ENCODE measurements at places on chromosomes 5 and 9.

DNA sequence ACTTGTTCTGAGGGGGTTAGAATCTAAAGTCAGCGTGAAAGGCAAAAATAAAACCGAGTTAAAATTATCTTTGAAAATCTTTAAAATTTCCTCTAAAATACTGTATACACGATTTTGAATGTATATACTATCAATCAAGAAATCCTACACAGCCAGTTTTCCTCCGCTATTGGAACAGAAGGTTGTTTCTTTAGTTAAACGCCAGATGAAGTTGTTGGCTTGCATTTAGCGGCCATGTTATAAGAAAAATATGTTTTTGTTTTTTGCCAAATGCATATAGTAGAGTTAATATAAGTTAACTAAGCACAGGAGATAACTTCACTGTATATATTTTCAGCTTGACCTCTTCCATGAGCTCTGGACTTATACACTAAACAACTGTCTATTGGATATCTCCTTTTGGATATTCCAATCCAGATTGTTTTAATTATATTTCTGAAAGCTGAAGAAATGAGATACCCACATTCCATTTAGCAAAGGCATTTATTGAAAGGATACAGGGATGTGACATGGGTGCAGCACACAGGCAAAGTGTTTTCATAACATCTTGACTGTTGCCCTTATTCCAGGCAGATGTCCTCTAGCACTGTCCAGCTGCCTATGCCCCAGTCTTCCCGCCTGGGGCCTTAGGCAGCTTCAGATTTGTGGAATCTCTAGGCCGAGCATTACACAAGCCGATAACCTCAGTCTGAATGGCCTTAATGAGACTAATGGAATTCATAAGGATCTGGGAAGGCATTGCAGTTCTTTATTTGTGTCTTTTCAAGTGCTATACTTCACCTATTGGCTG, 10.0 kb upstream of the ATG10 start:
- DNase-seq = no peak

DNA sequence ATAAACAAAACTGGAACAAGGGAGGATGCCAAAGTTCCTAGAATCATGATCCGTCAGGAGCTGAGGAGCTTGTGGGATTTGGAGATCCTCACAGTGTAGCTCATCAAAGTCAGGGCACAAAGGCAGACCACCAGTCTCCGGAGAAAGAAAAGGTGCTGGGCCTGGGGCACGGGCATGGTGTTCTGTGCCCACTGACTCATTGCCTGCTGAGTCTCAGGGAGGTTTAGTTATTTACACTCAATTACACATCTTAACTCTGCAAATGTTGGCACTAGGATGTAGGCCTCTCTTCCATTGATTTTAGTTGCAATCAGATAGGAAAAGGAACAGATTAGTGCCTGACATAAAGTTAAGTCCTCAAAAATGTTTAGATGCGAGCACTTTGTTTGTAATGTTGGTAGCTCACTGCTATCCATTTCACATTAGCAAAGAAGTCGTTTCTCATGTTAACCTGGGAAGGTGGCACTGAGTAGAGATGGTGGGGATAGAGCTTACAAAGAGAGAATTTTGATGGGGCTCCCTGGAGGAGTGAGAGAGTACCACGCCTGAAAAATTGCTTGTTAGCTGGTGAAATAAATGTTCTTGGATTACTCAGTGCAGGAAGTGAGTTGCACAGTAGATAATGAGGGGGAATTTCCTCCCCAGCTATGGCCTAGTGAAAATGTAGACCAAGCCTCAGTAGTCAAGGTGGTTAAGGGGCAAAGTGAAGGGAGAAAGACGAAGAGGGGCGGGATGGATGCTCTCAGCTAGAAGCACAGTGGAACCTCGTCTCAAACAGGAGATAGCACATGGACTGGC, 109.5 kb upstream of the CD180 start:
- DNase-seq = no peak

- no peak for DNase-seq
Measured at GRCh38 chr5:117733051-117733450, 1158.4 kb upstream of the SEMA6A start.

DNA sequence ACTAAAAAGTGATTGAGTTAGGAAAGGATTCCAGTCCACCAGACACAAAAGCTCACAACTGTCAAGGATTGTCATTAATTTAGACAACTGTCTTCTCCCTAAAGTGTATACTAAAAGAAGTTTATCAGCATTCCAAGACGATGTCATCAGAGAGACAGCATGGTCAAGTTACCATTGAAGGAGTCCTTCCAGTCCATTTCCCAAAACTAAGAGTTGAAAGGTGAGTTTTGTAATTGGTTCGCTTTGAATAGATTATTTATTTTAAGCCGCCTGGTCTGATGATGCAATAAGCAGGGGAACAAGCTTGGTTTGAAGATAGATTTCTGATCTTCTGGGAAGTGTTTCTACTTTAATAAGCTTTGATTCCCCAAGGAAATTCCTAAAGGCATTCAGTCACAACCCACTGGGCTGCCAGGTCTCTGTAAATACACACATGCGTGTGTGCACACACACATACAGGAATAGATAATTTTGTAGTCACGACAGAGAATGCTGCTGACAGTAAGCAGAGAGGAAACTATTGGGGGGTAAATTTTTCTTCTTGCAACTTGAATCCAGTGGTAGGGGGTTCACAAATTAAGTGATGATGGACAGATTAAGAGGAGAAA, 234.8 kb downstream of the PIK3R1 start:
- DNase-seq = no peak

DNA sequence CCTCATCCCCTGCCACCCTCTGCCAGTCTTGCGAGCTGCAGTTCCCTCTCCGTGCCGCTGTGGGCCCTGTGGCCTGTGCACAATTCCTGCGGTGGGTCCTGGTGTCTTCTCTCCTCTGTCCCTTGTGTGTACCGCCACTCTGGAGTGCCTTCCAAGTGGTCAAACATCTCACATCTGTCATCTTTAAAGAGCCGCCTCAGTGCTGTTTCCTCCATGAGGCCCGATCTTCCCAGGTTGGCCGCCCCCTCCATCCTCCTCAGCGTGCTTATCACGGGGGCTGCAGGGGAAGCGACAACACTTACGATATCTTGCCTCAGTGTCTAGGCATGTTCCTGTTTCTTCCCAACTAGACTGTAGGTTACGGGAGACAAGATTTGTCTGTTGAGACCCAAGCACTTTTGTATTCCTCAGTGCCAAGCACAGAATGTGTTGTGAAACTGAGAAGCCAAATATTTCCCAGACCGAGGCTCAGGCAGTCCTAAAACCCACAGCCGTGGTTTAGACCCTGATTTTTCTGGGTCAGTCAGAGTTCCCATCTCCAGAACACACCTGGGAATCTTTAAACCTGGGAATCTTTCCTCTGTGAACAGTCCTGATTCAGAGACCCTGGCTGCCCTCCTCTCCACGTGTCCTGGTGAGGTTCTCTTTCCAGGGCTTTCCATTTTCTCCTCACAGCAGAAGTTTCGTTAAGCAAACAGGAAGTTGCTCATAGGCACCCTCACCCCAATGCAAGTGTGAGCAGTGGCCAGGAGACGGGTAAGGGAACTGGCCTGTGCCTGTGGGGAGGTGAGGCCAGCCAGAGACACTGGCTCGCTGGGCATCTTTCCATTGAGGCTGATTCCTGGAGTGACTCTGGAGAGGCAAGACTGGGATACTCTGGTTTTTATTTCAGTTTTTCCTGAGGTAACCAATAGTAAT, 28.8 kb downstream of the SLC46A2 start:
- no peak for DNase-seq

- no peak for DNase-seq
Measured at GRCh38 chr5:31738199-31738598, 99.3 kb downstream of the PDZD2 start.

- no peak for DNase-seq
Measured at GRCh38 chr5:142097681-142098080, 10.9 kb upstream of the NDFIP1 start.

- no peak for DNase-seq
Measured at GRCh38 chr9:124983698-124984097, 42.8 kb upstream of the GOLGA1 start.

- DNase-seq = no peak
Measured at GRCh38 chr5:55372130-55372925, 64.5 kb downstream of the MTREX start.

DNA sequence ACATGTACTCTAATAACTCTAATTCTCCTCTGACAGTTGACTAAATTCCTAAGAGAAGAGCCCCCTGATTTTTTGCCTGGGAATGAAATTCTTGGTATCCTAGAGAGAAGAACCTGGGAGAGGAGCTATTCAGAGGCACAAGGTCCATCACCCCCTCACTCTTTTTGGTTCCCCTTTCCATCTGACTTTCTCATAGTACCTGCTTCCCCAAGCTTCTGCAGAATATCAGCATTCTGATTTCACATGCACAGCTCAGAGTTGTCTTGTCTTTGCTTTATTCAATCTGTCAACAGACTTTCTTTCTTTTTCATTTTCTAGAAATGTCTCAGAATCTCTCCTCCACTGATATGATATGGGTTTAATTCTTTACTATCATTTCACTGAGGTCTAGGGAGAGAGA, 141.5 kb upstream of the FBXL17 start:
- no peak for DNase-seq

- DNase-seq = no peak
Measured at GRCh38 chr9:136799079-136799853, 3.1 kb downstream of the CCDC183 start.

- peak; percentile 39 for DNase-seq
Measured at GRCh38 chr5:173869316-173869715, 18.8 kb upstream of the CPEB4 start.

DNA sequence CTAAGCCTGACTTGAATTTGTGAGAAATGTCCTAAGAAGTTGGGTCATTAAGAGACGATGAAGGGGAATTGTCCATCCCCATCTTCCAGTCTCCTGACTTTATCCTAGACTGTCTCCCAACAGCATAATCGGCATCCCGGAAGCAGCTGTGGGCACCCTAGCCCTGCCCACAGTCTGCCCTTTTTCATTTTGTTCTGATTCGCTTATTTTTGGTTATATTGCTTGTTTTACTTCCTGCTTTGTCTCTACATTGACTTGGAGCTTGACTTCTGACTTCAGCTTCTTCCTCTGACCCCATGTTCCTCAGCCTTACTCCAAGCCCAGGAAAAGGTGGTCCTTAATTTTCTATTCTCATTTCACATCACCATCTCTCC, 41.8 kb downstream of the UGCG start:
- no peak for DNase-seq

DNA sequence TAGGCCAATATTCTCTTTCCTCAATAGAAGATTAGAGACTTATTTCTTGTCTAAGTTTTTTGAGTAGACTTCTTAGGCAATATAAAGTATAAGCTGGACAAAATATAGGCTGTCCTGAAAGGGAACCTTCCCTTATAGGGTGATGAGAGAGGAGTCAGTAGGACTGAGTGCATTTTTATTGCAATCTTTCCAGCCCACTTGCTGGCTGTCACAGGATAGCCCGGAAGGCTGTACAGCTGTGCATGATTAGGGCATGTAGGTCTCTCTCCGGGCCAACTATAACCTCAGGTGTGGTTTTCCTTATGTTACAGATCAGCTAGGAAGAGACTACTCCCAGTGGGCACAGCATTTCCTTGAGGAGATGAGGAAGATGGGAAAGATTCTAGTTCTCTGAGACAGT, 159.8 kb upstream of the MEF2C start:
- DNase-seq = peak; percentile 17

- no peak for DNase-seq
Measured at GRCh38 chr5:150659360-150660107, 1.5 kb upstream of the MYOZ3 start.

GRCh38 chr5:1103505-1104326, 8.1 kb downstream of the SLC12A7 start:
- peak; percentile 72 for DNase-seq

GRCh38 chr5:16854351-16854750, 81.7 kb downstream of the MYO10 start:
- DNase-seq = no peak

GRCh38 chr5:16540421-16540820, 74.8 kb upstream of the ZNF622 start:
- DNase-seq = no peak

GRCh38 chr5:39200081-39200480, 19.3 kb downstream of the FYB1 start:
- DNase-seq = no peak

DNA sequence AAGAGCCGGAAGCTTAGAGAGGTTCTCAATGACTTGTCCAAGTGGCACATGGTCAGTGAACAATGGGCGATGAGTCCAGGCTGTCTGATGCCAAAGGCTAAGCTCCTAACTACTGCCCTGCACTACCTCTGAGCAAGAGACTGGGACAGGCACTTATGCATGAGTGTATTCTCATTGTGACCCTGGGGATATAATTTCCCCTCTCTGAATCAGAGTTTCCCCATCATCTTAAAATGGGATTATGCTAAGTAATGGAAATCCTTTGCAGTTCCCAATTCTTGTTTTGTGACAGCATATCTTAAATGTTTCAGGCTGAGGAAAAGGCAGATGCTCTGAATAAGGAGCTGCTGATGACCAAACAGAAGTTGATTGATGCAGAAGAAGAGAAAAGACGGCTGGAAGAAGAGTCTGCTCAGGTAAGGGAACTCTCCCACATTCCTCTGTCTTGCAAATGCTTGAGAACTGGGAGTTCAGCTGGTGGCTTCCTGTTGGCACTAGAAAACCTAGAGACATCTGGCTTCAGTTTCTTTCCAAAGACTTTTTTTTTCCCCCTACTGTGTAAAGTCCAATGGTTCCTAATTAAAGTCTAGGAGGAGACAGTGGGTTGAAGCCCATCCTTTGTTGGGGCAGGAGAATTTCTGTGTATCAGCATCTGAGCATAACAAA, 64.1 kb downstream of the GPR21 start:
- no peak for DNase-seq

DNA sequence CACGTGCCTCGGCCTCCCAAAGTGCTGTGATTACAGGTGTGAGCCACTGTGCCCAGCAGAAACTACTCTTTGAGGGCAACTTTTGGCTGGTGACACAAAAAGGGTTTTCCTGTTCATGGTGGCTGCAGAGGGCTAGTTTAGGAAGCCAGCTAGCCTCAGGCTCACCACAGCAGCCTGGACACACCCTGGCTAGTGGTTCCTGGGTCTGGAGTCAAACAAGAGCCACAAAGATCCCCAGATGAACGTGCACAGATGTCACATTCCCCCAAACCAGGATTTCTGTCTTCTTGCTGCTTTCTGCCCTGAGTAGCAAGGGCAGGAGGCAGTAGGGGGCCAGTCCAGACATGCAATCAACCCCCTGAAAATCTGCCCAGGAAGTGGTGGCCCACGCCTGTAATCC, 6.8 kb downstream of the HBEGF start:
- no peak for DNase-seq

- no peak for DNase-seq
Measured at GRCh38 chr9:1219284-1219683, 169.1 kb downstream of the DMRT2 start.

DNA sequence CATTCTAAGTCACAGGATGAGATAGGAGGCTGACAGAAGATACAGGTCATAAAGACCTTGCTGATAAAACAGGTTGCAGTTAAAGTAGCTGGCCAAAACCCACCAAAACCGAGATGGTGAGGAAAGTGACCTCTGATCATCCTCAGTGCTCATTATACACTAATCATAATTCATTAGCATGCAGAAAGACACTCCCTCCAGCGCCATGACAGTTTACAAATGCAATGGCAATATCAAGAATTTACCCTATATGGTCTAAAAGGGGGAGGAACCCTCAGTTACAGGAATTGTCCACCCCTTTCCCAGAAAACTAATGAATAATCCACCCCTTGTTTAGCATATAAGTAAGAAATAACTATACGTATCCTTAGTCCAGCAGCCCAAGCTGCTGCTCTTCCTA, 63.2 kb upstream of the IQGAP2 start:
- DNase-seq = no peak

All from femur (tissue), 1 donor.